ENCODE measurements at places on chromosomes 12 and 14.
A peak's percentile ranks its signal among the peaks of the same experiment; 100 is the strongest.

DNA sequence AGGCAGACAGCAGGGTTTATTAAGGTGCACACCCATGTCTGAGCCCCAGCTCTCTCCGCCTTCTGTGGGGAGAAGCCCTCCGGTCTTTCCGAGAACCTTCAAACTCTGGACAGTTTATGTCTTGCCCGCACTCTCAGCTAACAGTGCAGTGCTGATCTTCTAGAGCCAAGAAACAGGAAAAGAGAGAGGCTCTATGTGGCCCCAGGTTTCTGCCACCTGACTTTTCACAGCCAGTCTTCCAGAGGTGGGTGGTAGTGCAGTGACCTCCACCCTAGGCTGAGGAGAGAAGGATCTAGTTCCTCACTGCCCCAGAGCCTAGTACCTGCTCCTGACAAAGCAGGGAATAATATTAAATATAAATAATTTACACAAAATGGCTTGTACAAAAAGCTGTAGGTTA, 4.0 kb upstream of the SLC22A17 start:
- DNase-seq = no peak

- peak; percentile 63 for DNase-seq
Observed at GRCh38 chr12:95215949-95216348, 1.3 kb downstream of the FGD6 start.

GRCh38 chr12:75662511-75663159, 151.2 kb upstream of the KRR1 start:
- no peak for DNase-seq

DNA sequence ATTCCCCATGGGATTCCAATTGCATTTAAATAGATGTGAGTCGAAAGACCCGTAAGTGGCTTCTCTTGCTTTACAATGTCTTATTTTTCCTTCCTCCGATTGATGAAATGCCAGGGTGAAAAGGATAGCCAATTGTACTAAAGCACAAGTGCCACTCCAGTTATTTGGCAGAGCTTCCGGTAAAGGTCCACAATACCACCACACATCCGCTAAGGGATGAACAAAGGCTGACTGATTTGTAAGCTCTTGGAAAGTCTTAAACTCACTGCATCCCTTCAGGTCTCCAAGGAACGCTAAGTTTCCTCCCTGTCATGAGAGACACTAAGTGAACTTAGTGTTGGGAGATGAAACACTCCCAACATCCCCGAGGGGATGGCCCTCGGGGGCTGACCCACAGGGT, 21.2 kb upstream of the RNASE1 start:
- DNase-seq = no peak

DNA sequence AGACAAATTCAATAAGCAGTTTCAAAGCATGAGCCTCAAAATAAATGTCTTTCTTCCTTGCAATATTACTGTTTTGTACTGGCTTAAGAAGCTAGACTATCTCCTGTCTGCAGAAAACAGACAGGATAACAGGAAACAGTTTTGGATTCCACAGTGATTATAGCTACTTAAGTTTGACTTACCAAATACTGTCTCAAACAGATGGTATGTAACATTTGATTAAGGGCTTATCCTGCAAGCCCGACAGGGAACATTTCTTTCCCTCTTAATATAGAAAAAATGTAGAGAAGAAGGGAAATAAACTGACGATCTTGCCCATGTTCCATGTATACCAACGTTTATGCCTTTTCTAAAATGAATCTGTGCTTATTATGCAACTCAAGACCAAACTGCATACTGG, 179.9 kb upstream of the EEA1 start:
- DNase-seq = peak; percentile 57

- DNase-seq = peak; percentile 73
Observed at GRCh38 chr12:74689071-74689655, 151.5 kb downstream of the ATXN7L3B start.

GRCh38 chr14:81533212-81533535, 479 bp downstream of the SEL1L start:
- DNase-seq = no peak

- DNase-seq = no peak
Observed at GRCh38 chr12:103503546-103504480, 8.0 kb upstream of the C12orf42 start.

- DNase-seq = no peak
Observed at GRCh38 chr12:131915000-131915689, 13.9 kb upstream of the PUS1 start.

DNA sequence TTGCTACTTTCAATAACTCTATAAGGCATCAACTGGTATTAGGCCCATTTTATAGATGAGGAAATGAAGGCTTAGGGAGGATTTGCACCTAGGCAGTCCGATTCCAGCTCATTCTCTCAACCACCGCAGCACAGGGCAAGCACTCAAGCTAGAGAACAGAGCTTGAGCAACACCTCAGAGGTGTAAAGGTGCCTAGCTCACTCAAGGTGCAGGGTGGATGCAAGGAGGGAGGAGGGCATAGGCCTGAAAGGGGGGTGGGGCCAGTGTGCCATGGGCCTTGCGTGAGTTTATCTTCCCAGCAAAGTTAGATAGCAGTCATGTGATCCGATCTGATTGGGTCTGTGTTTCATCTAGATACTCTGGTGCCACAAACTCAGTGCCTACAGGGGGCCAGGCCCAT, 10.2 kb upstream of the EMP1 start:
- DNase-seq = no peak

GRCh38 chr14:36363704-36364103, 43.3 kb upstream of the MBIP start:
- no peak for DNase-seq

DNA sequence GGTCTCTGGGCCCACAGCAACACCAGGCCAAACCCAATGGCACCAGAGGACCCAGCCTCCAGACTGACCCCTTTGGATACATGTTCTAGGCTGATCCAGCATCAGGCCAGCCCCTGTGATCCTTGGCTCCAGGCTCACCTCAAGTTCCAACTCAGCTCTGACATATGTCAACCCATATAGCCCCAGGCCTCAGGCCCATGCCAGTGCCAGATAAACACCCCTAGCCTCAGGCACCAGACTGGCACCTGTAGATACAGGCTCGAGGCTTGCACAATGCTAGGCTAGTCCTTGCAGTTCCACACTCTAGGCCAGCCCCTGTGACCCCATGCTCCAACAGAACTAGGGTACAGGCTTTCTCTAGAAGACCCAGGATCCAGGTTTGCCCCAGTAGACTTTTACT, 287.5 kb downstream of the KCNC2 start:
- no peak for DNase-seq

DNA sequence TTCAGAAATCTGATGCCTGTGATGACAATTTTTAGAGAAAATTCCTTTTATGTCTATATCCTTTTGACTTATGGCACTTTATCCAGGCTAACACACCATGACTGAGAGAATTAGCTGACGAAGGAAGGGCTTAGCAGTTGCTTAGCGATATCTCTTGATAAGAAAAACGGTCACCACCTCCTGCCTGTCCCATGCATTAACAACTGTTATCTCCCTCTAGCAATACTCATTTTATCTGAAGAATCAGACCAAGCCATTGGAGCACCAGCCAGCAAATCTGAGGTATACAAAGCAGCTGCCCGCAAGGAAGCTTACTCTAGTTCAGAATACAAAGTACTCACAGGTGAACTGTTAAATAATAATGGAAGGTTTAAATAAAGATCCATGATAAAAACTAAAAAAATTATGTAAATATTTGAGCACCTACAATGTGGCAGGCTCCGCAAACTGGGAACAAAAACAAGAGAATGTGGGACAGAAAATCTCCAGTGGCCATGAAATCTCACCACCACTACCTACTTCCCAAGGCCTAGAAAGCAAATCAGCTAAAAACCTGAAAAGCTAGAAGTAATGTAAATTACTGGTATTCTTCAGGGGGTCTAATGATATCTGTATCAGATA, 24.3 kb downstream of the PPM1H start:
- no peak for DNase-seq

GRCh38 chr12:73321319-73321718, 1049.1 kb downstream of the TRHDE start:
- DNase-seq = no peak

DNA sequence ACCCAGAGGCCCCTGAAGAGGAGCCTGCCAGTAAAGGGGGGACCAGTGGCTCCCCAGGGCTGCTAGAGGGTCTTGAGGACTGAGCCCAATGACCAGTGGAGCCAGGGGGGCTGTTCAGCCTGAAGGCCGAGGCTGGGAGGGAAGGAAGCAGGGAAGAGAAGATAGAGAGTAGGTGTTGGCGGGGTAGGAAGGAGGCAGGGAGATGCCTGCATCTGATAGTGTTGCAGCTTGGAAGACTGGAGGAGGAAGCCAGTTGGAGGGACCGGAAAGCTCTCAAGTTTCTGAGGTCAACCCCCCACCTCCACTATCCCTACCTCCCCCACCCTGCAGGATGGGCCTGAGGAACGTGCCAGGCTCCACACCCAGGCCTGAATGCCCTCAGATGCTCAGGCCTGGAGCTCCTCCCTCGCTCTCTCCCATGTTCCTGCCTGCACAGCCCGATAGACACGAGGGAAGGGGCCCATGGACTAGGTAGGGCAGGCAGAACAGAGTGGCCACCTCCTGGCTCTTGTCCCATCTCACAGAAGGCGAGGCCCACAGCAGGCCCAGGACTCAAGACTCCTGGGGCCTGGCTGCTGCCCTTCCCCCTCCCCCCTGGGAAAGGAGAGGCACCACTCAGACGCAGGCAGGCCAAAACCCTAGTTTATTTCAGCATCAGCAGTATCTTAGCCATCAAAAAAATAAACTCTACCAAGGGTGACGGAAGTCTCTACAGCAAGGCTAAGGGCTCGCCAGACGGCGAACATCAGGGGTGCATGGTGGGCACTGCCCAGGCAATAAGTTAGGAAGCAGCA, 3.4 kb downstream of the CKB start:
- no peak for DNase-seq

- DNase-seq = peak; percentile 7
Observed at GRCh38 chr12:89650239-89650638, 58.4 kb downstream of the ATP2B1 start.
